Stimulated activated CD4-positive, alpha-beta T cell treated with anti-CD3 and anti-CD28 coated beads, TNF-alpha, amount 100 ng/mL, for 1 hour (primary cell): ENCODE measurements at places on chromosomes 12 and 14.

GRCh38 chr12:78719721-78720120 is 144.9 kb upstream of the SYT1 start:
- no peak for DNase-seq

DNA sequence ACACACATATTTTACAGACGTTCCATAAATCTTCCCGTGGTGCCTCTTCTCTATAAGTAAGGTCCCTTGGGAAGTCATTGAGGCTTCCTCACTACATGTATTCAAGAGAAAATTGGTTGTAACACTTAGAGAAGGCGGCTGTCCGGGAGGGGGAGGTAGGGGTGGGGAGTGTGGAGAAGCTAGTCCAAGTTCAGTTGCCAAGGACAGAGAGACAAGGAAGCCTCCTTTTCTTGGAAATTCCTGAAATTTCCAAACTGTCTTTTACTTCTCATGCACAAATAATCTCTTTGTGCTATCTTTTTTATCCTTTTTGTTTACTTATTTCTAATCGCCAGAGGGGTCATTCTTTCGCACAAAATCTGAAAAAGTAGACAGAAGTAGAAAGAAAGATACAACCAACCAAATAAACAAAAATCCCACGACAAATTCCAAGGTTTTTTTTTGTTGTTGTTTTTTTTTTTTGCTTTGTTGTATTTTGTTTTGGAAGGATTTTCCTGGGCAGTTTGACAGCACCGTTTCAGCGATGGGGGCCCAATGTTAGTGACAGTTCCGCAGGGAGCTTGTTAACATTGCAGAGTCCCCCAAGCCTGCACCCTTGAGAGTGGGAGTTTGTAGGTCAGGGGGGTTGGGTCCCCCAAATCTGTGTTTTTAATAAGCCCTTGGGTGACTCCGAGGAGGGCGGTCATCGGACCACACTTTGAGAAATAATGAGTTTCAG is 45.2 kb downstream of the MAP1LC3B2 start:
- no peak for DNase-seq

DNA sequence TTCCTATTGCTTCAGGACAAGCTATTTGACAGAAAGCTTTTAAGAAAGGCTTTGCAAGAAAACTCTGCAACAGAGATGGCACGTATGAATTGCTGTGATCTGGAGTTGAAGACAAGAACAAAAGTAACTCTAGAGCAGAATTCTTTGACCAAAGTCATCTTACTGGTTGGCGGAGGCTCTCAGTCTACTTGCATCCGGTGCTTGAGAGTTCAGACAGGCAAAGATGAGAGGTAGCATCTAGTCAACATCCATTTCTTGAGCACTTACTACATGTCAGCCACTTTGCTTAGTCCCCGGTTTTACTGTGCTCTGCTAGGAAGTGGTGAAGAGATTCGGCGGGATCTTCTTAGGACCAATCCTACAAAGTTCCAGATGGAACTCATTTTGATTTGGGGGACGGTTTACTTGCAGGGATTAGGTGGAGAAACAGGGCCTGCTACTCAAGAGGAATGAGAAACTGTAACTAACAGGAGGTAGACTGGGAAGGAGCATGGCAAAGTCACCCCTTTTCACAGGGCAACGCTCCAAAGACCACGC is 404 bp upstream of the CCDC91 start:
- no peak for DNase-seq

DNA sequence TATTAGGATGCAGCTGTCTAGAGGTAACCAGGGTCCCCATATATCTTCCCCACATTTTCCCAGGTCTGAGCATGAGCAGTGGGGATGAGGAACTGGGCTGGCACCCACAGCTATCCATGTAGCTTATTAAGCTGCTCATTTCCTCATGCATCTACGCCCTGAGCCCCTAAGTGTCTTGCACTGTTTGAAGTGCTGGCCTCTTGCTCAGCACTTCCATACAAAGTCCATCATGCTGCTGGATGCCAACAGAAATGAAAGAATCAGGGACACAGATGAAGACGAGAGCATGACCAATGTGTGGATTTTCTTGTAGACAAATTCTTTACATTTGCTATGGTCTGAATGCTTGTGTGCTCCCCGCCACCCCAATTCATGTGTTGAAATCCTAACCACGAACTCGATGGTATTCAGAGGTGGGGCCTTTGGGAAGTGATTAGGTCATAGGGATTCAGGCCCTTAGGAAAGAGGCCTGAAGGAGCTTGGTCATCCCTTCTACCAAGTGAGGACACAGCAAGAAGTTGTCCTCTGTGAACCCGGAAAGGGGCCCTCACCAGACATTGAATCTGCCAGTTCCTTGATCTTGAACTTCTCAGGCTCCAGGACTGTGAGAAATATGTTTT is 54.5 kb downstream of the C12orf75 start:
- no peak for DNase-seq

GRCh38 chr12:82625523-82625922 is 61.2 kb upstream of the TMTC2 start:
- no peak for DNase-seq

DNA sequence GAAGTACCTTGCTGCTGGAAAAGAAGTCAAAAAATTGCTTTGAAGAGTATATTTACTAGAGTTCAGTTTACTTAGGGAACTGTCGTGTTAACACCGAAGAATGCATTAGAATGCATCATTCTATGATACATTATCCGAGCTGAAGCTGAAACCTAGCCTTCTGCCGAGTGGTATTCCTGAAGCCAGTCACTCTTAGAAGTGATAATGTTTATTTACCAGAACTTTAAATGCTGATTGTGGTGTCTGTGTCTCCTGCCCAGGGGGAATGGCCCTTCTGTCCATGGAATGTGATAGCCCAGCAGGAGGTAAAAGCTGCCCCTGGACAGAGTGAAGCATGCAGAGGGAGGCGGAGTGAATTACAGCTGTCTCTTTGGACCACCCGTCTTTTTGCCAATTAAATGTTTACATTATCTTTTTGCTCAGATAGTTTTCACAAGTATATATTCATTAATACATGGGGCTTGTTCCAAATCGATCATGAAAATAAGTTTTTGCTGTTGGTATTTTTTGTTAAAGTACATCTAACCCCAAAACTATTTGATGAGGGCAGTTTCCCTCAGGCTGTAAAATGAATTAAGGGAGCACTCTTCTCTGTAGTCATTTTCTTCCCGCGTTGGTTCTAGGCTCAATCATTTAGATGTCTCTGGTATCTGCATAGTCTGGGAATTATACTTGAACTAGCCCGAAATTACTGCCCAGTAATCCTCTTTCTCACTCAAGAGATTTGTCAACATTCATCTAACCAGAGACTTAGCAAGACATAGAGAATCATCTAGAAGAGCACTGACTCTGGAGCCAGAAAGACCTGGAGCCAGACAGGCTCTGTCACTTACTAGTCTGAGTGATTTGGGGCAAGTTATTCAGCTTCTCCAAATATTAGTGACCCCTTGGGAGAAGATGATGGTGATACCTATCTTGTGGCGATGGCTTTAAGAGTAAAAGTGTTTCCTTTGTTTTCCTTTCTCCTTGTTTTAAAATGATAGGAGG is 147.6 kb downstream of the CRADD start:
- no peak for DNase-seq

DNA sequence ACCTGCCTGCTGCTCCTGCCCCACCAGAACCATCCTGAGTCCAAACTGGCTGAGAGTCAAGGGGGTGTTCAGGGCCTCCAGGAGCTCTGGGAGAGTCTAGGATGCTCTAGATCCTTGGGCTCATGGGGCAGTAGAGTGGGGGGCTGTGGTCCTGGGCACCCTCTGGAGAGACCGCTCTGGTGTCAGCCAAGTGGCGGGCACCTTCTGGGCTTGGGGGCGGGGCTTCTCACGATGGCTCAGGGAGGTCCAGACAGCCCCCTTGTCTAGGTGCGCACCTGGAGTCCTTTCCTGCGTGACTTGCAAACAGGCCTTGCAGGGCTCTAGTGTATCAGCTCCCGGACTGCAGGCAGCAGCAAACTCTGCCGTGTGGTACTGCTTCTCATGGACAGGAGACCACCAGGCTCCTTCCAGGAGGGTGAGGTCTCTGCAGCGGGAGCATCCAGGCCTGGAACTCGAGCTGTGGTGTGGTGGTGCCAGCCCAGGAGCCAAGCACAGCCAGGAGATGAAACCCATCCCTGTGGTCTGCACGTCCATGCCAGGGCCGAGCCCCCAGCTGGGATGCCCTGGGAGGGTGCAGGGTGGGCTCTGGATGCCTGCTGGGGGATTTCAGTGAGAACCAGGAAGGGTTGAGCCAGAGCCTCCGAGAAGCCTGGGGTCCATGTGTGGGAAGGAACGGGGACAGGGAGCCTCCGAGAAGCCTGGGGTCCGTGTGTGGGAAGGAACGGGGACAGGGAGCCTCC is 15.0 kb downstream of the PACS2 start:
- DNase-seq, result no peak

- DNase-seq, result no peak
Measured at GRCh38 chr12:33614630-33615029, 175.0 kb upstream of the SYT10 start.

- DNase-seq, result no peak
Measured at GRCh38 chr14:54890788-54891187, 11.8 kb downstream of the GCH1 start.

GRCh38 chr14:89641495-89642175 is 224.6 kb upstream of the FOXN3 start:
- no peak for DNase-seq

DNA sequence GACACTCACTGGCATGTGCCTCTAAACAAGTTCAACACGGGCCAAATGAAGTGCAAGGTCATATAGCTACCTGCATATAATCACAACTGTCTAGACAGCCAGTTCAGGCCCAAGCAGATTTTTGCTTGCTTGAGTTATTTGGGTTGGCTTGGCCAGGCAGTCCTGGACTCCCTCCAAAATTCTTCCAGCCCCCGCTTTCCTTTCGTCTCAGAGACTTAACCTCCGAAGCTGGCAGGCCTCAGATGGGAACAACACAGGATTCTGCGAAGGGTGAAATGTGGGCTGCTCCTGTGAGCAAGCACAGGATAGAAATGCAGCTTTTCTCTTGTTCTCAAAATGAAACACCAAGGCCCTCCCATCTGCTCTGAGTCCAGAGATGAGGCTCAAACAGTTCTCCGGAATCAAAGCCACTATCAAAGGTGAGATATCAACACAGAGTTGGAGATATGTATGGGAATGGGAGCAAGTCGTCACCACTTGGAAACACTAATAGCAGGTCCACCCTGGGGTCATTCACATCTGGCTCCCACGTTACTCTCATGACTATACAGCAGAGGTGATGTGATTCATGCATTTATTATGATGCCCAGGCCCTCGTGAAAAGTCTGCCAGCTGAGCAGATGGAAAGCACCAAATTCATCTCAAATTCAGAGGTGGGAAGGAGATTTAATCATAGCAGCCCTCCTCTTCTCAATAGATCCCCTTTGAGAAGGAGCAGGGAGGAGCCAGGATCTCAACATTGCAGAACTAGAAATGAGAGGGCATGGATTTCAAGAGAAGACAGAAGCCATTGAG is 389.8 kb downstream of the NUAK1 start:
- no peak for DNase-seq

DNA sequence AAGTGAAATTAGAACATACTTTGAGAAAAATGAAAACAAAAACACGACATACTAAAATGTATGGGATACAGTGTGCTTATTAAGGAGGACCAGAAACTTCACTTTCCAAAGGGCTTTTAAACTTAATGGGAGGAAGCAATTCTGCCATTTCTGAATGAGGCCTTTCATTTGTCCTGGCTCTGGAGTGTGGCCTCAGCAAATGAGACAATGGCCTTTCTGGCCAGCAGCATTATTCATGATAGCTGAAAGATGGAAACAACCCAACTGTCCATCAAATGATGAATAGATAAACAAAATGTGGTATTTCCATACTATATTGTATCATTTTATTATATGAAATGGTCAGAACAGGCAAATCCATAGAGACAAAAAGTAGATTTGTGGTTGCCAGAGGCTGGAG is 338.6 kb downstream of the CEP128 start:
- DNase-seq, result no peak

GRCh38 chr12:26126340-26127284 is 1.8 kb upstream of the BHLHE41 start:
- DNase-seq, result no peak

GRCh38 chr12:15122344-15122743 is 98.9 kb downstream of the RERG start:
- DNase-seq, result no peak

- DNase-seq, result no peak
Measured at GRCh38 chr14:62301911-62302310, 539.7 kb downstream of the SNAPC1 start.

DNA sequence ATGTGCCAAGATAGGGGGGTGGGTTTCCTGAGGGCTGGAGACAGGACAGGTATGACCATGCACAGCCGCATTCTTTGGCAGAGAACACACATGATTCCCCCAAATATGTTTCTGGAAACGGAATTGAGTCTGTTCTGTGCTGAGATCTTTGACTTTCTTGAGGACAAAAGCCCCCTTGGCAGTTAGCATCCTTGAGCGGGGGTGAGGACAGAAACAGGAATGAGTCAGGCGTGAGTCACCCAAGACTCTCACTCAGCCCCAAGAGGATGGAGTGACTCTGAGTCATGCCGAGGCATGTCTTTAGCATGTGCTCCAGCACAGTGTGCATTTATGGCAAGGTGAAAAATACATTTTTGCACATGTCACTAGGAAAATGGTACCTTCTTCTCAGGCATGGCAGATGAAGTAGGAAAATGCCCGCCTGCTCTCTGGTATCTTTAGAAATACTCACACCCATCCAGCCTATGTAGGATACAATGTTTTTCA is 52.1 kb downstream of the DAD1 start:
- DNase-seq, result peak; percentile 67

DNA sequence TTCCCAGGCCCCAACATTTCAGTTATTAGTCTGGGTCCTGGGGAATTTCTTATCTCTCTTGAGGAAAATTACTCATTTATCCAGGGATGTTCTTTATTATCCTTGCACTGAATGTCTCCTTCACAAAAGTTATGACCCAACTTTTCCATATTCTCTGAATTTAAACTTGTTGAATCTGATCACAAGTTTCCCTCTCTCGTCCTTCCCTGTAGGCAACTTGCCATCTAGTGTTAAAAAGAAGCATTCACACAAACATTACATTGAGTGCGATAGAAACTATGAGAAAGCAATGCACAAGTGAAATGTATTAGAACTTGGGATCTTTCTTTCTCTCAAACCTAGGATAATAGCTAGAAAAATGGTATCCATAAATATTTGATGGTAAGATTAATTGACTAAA is 608.4 kb downstream of the FSCB start:
- DNase-seq, result no peak

- DNase-seq, result no peak
Measured at GRCh38 chr12:53258541-53259539, 9.3 kb upstream of the ESPL1 start.

GRCh38 chr14:49526101-49526500 is 60.1 kb downstream of the RPS29 start:
- no peak for DNase-seq

DNA sequence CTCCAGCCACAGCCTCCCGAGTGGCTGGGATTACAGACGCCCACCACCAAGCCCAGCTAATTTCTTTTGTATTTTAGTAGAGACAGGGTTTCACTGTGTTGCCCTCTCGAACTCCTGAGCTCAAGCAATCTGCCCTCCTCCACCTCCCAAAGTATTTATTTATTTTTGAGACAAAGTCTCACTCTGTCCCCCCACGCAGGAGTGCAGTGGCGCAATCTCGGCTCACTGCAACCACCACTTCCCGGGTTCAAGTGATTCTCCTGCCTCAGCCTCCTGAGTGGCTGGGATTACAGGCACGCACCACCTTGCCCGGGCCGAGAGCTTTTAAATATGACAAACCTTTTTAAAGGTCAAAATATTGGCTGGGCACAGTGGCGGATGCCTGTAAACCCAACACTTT is 14.6 kb downstream of the NUMB start:
- no peak for DNase-seq
